ENCODE measurements at places on chromosomes 7 and 10. TPM values are rescaled to one million over a fixed set of nuclear protein-coding genes. Genes with fewer than 3 reads are reported as not detected.

- no peak for DNase-seq
These were observed 9.1 kb downstream of the GLUD1 start for GRCh38 chr10:87085537-87085936.

- DNase-seq: no peak
These were observed 201.6 kb downstream of the MBL2 start for GRCh38 chr10:52571018-52571417.

DNA sequence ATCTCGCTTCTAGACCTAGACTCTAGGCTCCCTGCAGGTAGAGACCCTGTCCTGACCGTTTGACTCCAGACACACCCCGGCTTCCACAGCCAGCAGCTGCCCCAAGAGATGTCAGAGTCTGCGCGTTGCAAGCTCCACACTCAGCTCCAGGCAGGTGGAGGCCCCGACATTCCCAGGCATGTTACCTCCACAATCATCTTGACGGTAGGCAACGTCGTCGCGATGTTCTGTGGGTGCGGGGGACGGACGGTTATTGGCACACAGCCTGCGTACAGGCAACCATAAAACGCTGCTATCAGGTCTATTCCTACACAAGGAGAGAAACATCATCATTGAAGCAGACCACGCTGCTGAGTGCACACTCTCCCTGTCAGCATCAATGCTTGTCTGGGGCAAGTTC is 213.2 kb downstream of the ZMYND11 start:
- no peak for DNase-seq

DNA sequence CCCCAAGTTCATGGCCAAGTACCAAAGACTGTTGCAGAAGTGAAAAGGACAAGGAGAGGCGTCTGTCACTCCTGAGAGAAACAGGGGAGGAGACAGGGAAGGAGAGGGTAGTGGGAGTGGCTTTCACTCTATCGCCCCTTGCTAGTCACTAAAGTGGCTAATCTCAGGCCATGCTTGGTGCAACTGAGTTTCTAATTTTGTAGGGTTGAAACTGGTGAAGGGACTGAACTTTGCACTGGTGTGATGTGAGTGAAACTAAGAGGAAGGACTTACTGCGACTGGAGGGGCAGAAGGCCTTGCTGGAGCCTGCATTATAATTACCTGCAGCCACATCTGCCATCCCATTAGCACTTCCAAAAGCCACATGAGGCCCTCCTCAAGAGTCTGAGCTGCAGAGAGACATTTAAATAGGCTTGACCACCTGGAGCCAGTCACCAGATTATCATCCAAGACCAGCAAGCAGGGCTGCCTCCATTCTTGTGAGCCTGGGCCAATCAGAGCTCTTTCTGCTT is 107.2 kb upstream of the EEPD1 start:
- DNase-seq: no peak

NODAL gene
- total RNA-seq: not detected

AKR1C3 gene
- total RNA-seq: 4.3 TPM

TMEM213 gene
- not detected for total RNA-seq

SPDYE16 gene
- total RNA-seq: under 0.01 TPM

- peak; percentile 56 for DNase-seq
These were observed 9.5 kb upstream of the RBM20 start for GRCh38 chr10:110634527-110635209.

DNA sequence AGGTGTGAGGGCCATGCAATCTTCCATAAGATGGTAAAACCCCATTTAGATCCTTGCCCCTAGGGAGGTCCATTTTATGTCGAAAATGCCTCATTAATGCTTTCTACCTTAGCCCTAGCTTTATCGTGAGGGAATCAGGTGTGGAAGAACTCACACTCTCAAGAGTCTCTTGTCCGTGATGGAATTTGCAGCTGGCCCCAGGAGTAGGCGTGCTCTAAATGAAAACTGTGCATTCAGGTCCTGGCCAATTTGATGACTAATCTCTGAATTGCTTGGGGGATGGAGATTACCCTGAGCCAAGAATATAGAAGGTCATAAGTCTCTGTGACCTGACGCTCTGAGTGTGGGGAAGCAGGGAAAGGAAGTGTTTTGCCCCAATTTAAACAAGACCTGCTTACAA is 6.6 kb downstream of the C10orf90 start:
- peak; percentile 82 for DNase-seq

- DNase-seq: no peak
These were observed 104.9 kb downstream of the XRCC2 start for GRCh38 chr7:152571068-152571467.

DNA sequence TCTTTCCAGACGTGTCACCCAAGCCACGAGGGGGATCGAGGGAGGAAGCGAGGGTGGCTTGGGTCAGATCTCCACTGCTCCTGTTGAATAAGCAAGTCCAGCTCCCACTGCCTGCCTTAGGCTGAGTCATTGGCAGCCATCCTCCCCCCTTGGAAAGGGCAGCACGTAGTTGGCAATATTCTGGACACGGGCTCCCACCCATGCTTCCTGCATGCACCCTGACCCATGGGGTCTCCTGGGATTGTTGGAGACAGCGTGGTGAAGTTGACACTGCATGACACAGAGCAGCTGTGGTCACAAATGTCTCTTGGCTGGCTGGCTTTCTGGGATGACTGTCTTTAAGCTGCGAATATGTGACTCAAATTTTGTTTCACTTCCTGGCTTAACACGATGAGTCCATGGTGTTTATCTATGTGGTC is 11.2 kb downstream of the BTBD16 start:
- DNase-seq: peak; percentile 61

GRCh38 chr7:50347693-50348092 is 43.2 kb downstream of the IKZF1 start:
- no peak for DNase-seq

GRCh38 chr7:1233333-1234048 is 819 bp downstream of the UNCX start:
- no peak for DNase-seq

ELMO1 gene
- total RNA-seq: 25.3 TPM

DNA sequence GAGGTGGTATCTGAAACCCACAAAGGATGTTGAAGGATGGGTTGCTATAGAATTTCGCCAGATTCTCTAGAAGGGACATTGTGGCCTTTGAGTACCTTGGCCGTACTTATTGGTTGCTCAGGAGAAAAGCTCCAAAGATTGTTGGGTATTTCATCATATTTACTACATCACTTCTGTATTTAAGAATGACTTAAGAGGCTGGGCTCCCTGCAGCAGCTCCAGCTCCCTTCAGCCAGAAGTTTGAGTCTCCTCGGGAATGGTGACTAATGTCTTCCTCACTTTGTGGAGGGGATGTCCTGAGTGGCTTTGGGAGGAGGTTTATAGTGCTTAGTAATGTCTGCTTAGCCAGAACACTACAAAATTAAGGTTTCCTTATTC is 18.1 kb downstream of the MINDY4 start:
- peak; percentile 76 for DNase-seq

DNA sequence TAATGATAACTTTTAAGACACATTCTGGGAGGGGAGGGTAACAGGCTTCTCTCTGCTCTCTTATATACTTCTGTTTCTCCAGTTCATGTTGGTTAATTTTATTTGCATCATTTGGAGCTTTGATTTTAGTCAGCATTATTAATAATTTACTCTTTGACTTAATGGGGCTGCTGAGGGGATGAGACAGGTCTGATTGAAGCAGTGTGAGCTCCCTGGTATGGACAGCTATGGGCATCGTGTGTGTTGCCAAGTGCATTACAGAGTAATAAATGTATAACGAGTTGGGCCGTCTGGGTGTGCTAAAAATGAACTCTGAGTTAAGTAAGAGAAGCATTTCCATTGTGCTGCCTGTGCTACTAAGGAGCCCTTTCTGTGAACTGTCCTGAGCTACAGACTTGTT is 31.7 kb upstream of the IKZF1 start:
- no peak for DNase-seq

HABP2 gene
- total RNA-seq: not detected

GRCh38 chr10:110502072-110502845 is 4.6 kb downstream of the DUSP5 start:
- DNase-seq: no peak

ZNF425 gene
- total RNA-seq: 1.3 TPM

SPDYE2B gene
- total RNA-seq: not detected

UNCX gene
- not detected for total RNA-seq

DNA sequence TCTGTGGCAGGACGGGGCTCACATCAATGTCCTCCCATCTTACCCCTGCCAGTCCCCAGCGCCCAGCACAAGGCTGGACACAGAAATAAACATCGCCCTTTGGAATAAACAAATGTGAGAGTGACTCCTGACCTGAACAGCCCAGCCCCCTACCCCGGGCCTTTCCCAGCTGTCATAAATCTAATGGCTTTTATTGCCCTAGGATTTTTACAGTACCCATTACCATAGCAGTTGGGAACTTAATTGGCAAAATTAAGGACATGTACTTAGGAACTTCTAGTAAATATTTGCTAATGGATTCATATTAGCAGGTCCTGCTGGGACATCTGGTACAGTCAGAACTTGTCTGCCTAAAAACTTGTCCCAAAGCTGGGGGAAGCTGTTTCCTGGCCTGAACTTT is 76.6 kb downstream of the GLRX3 start:
- DNase-seq: no peak

FFAR4 gene
- not detected for total RNA-seq

GRCh38 chr7:112136271-112137008 is 69.8 kb downstream of the DOCK4 start:
- no peak for DNase-seq

NUDT13 gene
- total RNA-seq: 1.2 TPM

FRMD4A gene
- total RNA-seq: 20.2 TPM

GRCh38 chr7:135102372-135102771 is 45.5 kb upstream of the TMEM140 start:
- DNase-seq: no peak

DNA sequence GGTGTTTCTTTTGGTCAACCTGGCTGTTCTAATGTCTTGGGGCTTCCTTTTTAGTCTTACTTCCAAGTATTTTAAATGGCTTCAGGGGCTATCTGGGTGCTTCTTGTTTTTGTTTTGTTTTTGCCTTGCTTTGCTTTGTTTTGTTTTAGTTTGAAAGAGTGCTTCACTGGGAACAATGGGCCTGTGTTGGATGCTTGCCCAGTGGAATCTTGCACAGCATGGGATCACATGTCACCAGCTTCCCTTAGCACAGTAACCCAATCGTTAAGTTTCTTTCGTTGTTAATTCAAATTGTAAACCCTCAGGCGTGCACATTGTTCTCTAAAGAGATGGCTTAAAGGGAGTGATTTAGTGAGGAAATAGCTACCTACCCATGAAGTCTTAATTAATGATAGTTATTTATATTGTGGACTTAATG is 8.9 kb downstream of the COL17A1 start:
- DNase-seq: peak; percentile 37

DNA sequence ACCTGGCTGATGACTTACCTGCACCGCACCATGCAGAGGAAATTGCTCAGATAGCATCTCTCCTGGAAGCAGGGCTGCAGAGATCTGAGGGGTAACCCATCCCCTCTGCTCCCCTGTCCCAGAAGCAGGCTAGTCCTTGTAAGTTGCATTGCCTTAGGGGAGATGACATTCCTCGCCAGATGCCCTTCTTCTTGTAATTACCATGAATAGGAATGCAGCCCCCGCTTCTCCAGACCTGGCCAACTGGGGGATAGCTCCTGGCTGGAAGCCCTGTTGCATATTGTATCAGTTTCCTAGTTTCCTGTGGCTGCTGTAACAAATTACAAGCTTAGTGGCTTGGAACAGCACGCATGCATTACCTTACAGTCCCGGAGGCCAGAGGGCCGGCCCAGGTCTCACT is 47.5 kb upstream of the EN2 start:
- no peak for DNase-seq

CPXM2 gene
- total RNA-seq: 4.9 TPM

HTR5A gene
- total RNA-seq: not detected

GRCh38 chr10:47344996-47345870 is 2.9 kb upstream of the RBP3 start:
- no peak for DNase-seq

GRCh38 chr10:93221171-93221496 is 147.4 kb downstream of the CYP26A1 start:
- no peak for DNase-seq

DNA sequence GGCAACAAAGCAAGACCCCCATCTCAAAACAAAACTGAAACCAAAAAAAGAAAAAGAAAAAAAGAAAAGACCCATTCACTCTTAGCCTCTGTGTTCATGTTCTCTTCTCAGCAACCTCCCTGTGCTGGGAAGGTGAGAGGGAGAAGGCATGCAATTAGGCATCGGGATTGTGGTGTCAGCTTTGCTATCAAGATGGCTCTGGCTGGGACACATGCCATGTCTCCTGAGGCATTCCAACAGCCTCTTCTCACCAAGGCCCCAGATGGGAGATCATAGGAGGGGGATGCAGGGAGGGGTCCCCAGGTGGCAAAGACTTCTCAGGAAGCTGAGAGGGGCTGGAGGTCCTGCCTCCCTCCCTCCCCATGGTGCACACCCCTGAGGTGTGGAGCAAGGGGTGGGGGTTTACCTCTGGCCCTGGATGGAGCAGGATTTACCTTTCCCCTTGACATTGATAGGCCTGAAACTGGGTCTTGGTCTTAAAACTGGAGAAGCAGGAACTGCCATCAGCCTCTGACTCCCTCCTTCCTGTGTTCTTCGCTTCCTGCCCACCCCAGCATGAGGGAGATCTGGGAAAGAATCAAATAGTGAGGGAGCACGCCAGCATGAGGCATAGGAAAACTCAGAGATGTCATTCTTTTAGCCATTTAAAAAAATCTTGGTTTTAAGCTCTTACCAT is 96.2 kb upstream of the DUSP5 start:
- no peak for DNase-seq

GRCh38 chr7:143221286-143221685 is 551 bp upstream of the TAS2R40 start:
- DNase-seq: no peak

- peak; percentile 72 for DNase-seq
These were observed 579.8 kb downstream of the PARD3 start for GRCh38 chr10:34235164-34235832.

DNA sequence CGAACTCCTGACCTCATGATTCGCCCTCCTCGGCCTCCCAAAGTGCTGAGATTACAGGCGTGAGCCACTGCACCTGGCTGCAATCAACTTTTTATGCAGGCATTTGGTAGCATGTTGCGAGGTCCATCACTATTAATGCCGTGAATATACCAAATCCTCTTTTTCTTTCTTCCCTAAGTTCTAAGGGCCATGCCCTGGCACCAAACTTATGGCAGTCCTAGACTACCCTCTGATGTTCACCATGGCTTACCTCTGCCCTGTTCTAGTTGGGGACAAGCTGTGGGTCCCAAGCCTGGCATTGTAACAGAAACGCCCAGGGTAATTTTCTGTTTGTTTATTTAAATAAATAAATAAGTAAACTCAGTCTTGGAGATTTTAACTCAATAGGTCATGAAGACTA is 13.3 kb downstream of the PRSS2 start:
- no peak for DNase-seq

- DNase-seq: no peak
These were observed 129.2 kb downstream of the SORBS1 start for GRCh38 chr10:95431900-95432342.

CUBN gene
- 1.7 TPM for total RNA-seq

DNA sequence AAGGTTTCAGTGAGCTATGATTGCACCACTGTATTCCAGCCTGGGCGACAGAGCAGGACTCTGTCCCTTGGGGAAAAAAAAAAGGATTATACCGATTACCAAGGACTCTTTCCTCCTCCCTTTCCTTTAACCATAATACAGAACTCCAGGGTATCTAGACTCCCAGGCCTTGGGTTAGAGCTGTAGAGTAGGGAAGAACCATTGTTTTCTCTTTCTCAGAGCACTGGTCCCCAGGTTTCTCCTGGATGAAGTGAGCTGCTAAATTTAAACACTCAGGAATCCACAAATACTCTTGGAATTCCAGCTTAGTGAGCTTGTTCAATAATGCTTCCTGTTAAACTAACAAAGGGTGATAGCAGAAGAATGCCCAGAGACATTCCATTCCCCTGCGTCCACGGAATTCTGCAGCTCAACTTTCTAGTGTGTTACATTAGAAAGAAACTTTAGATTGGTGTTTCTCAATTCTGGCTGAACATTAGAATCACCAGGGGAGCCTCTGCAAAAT is 14.6 kb upstream of the RPEL1 start:
- peak; percentile 84 for DNase-seq

Measured in Daoy (cell line).